ENCODE measurements at places on chromosomes 13 and 19.
A peak's percentile ranks its signal among the peaks of the same experiment; 100 is the strongest.

GRCh38 chr19:1817553-1818179 is 5.6 kb upstream of the ATP8B3 start:
- no peak for DNase-seq

GRCh38 chr19:40908976-40909375 is 26.9 kb upstream of the CYP2A7 start:
- no peak for DNase-seq

DNA sequence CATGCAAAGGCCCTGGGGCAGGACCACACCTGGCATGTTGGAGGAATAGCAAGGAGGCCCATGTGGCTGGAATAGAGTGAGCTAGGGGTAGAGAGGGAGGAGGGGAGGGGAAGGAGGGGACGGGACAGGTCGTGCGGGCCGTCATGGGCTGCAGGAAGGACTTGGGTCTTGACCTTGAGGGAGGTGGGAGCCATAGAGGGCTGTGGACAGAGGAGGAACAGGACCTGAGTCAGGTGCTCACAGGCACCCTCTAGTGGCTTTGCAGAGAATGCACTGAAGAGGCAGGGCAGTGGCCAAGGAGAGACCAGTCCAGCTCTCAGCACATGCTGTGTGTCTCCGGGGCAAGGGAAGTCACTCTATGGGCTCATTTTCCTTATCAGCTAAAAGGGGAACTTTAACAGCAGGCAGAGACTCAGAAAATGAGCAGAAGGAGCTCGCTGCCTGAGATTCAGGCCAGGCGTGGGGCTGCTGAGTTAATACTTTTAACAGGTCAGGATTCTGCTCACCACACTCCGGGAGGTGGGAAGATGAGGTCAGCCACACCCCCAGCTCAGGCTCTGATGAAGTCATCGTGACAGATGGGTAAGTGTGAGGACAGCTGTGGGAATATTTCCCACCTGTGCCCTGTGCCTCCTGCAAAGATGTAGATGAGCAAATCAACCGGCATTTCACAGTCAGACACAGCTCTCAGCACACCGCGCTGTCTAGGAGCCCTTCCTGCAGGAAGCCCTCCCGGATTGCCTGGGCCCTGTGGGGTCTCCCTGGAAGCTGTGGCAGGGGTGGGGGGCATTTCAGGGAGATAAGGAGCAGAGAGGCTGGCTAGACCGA is 6.0 kb upstream of the TNFAIP8L1 start:
- DNase-seq = no peak

GRCh38 chr13:39130301-39130700 is 92.0 kb downstream of the NHLRC3 start:
- no peak for DNase-seq

DNA sequence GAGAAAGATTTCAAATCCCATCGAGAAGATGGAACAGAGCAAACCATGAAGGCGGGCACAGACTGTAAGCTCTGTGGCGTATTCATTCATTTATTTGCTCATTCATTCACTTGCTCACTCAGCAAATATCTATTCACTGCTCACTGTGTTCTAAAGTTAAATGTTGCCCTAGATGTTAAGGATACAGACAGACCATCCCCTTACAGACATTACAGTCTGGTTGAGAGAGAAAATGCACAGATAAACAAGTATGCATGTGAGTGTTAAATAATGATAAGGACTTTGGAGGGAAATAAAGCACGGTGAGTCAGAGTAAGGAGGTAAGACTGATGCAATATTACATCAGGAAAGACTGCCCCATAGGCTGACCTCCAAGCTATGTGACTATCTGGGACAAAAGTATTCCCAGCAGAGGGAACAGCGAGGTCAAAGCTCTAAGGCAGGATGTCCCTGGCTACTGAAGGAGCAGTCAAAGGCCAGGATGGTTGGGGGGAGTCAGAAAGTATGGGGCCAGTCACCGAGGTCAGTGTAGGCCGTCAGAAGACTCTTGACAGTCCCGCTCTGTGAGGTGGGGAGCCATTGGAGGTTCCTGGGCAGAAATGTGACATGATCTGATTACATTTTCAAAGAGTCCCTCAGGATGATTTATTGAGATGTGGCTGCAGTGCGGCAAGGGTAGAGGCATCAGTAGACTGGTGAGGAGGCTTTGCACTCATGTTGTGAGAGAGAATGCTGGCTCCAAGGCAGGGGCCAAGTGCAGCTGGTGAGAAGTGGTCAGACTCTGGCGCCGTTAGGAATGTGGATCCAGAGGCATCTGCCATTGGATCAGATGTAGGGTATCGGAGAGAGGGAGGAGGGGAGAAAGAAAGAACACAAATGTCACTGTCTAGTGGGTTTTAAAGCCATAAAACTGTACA is 37.9 kb downstream of the MBNL2 start:
- peak; percentile 76 for DNase-seq

- no peak for DNase-seq
These were observed 18.3 kb downstream of the PRKCSH start for GRCh38 chr19:11453468-11454341.

- peak; percentile 79 for DNase-seq
These were observed 101.7 kb upstream of the SOX21 start for GRCh38 chr13:94813920-94814475.

Measured in NCI-H187 (cell line).